Activated CD4-positive, alpha-beta T cell treated with anti-CD3 and anti-CD28 coated beads, Interleukin-2, amount 10 ng/mL, durations not matched to agents 7 days and 5 days (primary cell): ENCODE measurements at places on chromosomes 11 and 22.

DNA sequence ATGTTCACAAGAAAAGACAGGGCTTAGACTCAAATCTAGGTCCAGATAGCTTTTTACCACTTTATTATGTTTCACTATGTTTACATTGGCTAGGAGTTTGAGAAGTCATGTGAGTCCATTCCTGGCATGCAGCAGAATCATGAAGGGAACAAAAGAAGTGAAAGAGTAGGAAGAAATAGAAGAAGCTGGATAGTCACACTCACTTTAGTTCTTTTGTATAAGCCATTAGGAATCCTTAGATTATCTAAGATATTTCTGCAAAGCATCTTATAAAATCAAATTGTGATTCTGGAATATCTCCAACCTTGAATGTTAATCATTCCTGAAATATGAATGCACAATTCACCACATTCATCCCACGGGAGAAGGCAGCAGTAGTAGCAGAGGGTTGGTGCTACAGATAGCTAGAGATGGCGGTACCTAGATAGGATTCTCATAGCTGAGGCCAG lies 31.9 kb downstream of the MAML2 start:
- DNase-seq, result no peak

- no peak for DNase-seq
These were observed 971 bp downstream of the DNAJB13 start for GRCh38 chr11:73951797-73952196.

DNA sequence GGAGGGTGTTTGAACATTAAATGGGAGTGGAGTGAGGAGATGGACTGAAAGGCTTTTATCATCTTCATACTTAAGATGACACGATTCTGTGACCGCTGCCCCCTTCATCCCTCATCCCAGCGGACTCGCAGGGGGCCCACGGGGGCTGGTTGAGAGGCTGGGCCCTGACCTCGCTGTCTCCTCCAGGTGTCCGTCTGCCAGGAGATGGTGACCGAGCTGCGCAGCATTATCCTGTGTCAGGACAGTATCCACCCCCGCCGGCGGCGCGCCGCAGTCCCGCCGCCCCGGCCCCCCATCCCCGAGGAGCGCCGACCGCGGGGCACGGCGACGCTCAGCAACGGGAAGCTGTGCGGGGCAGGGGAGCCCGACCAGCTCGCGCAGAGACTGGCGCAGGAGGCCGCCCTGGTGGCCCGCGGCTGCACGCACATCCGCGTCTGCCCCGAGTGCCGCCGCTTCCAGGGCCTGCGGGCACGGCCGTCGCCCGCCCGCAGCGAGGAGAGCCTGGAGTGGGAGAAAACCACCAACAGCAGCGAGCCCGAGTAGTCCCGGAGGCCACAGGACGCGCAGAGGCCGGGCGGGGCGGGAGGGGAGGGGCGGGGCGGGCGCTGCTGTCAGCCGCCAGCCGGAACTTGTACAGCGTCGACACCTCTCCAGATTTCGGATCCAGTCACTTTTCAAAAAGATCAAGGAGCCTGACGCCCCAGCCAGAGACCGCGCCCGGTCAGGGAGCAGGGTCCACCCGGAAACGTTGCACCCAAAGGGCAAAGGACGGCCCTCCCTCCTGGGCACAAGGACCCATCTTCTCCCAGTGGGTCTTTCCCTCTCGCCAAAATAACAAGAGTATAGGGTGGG lies 38.0 kb upstream of the TBCEL start:
- DNase-seq, result peak; percentile 39

DNA sequence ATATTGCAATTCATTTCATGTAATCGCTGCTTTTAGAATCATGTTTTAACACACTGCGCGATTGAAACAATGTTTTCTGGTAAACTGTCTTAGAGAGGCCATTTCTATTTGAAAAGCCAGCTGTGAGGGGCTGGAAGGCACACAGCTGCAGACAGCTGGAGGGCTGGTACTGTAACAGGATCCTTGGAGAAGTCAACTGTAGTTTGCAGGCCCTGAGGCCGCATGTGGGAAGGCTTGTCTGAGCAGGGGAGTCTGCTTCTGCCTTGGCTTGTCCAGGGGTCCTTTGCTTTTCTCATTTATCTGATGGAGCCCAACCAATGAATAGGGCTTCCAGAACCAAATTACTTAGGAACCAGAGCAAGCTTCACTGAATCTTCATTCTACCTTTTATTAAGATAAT lies 313.5 kb downstream of the BLID start:
- DNase-seq, result no peak

- DNase-seq, result no peak
These were observed 260.2 kb downstream of the OPCML start for GRCh38 chr11:133271871-133272776.

GRCh38 chr11:123235117-123235655 lies 40.1 kb upstream of the CLMP start:
- DNase-seq, result peak; percentile 26

GRCh38 chr11:108592591-108593213 lies 866 bp downstream of the EXPH5 start:
- DNase-seq, result peak; percentile 24

GRCh38 chr11:41458154-41458553 lies 1.3 kb downstream of the LRRC4C start:
- no peak for DNase-seq

DNA sequence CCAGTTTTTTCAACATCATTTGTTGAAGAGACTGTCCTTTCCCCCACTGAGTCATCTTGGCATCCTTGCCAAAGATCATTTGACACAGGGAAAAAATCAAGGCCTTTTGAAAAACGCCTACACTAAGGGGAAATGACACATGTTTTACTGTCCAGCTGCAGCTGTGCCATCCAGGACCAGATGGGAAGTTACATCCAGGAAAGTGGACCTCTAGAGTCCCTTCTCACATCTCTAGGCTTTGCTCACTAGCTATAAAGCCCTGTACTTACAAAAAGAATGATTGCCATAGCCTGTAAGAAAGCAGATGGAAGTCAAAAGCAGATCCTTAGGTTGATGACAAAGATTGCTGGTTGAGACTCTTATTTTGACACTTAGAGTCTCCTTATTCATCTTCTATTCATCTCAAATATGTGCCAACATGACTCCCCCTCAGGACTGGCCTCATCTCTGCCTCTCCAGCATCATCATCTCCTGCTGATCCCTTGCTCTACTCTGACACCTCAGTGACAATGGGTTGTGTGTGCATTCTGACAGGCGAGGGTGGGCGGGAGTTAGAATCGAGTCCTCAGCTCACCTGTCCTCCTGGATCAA lies 22.8 kb downstream of the OSBP2 start:
- DNase-seq, result no peak

DNA sequence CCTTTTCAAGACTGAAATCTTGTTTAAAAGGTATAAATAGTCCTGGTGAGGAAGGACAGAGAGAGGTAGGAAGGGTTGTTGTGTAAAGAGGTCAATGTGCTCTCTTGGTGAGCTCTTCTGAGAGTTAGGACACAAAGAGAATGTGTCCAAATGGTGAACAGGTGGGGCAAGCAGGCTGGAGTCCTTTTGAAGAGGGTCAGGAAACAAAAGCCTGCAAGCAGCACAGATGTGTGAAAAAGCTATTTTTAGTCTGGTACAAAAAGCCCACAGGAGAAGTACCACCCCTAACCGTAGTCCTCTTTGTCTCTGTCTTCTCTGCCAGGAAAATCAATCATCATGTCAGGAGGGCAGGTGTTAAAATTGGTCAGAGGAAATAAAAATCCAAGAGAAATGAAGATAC lies 54.4 kb upstream of the SYN3 start:
- DNase-seq, result no peak

- no peak for DNase-seq
These were observed 84.8 kb downstream of the TP53I11 start for GRCh38 chr11:44865866-44866272.

DNA sequence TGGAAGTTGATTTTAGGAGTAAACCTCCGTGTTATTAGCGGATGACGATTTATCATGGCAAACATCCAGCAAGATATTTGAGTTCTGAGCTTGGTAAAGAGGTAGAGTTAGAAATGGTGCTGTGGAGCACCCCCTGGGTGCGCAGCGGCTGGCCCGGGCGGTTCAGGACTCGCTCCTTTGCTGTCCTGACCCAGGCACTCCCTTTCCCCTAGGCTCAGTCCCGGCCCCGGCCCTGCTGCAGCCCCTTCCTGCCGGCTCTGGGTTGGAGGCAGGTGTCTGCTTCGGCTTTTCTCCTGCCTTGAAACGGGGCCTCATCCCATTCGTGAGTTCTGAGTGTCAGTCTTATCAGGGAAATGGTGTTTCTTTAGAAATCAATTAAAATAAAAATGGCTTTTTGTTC lies 33.4 kb downstream of the AP2A2 start:
- DNase-seq, result no peak

GRCh38 chr22:31122532-31123291 lies at the start of gene INPP5J:
Gene INPP5J, plus strand, starts transcription at chr22:31122966. Its CDS starts 49 bp downstream, at chr22:31123015.
- DNase-seq, result no peak

- DNase-seq, result no peak
These were observed 52.5 kb upstream of the C11orf58 start for GRCh38 chr11:16685914-16686313.

GRCh38 chr11:70525466-70525865 lies 127.1 kb downstream of the CTTN start:
- no peak for DNase-seq

GRCh38 chr22:44731357-44731970 lies 20.9 kb upstream of the ARHGAP8 start:
- no peak for DNase-seq

GRCh38 chr11:111098091-111098490 lies 147.4 kb upstream of the POU2AF2 start:
- DNase-seq, result no peak

DNA sequence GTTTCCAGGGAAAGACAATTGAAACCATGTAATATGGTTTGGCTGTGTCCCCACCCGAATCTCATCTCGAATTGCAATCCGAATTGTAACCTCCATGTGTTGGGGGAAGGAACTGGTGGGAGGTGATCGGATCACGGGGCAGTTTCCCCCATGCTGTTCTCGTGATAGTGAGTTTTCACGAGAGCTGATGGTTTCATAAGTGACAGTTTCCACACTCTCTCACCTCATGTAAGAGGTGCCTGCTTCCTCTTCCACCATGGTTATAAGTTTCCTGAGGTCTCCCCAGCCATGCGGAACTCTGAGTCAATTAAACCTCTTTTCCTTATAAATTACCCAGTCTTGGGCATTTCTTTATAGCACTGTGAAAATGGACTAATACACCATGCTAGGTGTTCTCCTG lies 148.3 kb upstream of the CADM1 start:
- DNase-seq, result no peak

GRCh38 chr11:64894070-64894811 lies 15.8 kb upstream of the EHD1 start:
- DNase-seq, result peak; percentile 92

GRCh38 chr11:71252770-71253730 lies 673 bp upstream of the SHANK2 start:
- DNase-seq, result no peak

DNA sequence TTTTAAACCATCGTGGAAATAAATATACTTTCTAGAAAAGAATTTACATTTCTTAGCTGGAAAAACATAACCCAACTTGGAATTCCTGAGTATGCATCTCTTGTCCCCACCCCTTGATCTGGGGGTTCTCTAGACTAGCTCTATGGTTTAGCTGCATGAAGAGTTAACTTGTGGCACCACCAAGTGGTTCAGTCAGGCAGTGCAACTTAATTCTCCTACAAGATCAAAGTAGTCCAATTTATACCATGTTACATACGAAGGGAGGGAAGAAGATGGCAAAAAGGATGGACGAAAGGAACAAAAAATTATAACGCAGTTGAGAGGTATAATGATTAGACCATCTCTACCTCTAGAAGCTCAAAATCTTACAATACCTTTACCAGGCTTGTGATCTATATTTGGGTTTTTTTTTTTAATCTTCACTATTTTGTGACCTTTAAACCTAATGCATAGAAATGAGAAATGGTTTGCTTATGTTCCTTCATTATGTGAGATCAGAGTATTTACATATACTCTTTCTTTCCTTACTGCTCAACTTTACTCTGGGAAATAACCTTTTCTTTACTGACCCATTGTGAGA lies 28.5 kb upstream of the ALKBH3 start:
- peak; percentile 74 for DNase-seq

DNA sequence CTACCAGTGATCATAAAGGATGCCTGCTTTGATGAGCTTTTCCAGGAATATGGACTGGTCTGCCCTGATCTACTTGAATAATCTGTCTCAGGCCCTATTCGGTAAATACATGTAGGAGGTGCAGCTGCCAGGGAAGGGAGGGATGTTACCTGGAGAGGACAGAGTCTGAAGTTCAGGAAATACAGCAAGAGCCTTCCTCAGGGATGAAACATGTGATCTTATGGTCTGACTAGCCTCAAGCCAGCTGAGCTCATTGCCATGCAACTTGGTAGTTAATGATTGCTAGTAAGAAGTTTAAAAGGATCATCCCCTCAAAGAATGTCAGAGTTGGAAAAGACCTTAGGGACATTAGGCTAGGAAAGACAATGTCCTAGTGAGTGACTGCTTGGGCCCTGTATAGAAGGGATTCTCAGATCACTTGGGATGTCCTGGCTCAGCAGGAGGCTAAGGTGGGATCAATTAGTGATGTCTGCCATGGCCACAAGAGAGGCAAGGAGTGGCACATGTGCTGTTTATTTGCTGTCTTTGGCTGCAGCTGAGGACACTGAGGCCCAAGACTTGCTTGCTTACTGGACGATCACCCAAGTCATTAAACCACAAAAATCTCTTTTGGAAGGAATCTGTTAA lies 18.5 kb downstream of the PTPRJ start:
- no peak for DNase-seq

- no peak for DNase-seq
These were observed 42.9 kb upstream of the PRR5 start for GRCh38 chr22:44659140-44659539.

GRCh38 chr11:130633466-130633865 lies 185.0 kb downstream of the ADAMTS15 start:
- DNase-seq, result no peak

- DNase-seq, result no peak
These were observed 23.4 kb upstream of the BDNF start for GRCh38 chr11:27723687-27724086.

DNA sequence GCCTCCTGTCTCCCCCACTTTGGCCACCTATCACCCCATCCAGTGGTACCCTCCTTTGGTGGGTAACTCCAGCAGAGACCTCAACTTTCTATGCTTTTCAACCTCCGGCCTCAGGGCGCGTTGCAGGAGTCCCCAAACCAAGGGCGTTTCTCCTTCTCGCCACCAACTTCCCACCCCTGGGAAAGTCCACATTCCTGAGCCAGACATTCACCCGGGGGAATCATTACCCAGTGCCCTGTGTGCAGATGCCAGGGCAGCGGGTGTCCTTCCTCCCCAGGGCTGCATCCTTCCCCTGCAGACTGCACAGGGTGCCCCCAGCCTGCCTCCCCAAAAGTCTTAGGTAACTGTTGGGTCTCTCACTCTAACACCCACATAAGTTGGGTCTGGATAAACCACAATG lies 26.4 kb downstream of the MYEOV start:
- no peak for DNase-seq

- no peak for DNase-seq
These were observed 46.4 kb downstream of the RTN4R start for GRCh38 chr22:20221421-20222340.

GRCh38 chr11:111521135-111521534 lies 6.6 kb downstream of the HOATZ start:
- no peak for DNase-seq

- no peak for DNase-seq
These were observed 219.0 kb upstream of the ZBED5 start for GRCh38 chr11:11076879-11077278.
